ENCODE measurements at places on chromosomes 7 and 10.

DNA sequence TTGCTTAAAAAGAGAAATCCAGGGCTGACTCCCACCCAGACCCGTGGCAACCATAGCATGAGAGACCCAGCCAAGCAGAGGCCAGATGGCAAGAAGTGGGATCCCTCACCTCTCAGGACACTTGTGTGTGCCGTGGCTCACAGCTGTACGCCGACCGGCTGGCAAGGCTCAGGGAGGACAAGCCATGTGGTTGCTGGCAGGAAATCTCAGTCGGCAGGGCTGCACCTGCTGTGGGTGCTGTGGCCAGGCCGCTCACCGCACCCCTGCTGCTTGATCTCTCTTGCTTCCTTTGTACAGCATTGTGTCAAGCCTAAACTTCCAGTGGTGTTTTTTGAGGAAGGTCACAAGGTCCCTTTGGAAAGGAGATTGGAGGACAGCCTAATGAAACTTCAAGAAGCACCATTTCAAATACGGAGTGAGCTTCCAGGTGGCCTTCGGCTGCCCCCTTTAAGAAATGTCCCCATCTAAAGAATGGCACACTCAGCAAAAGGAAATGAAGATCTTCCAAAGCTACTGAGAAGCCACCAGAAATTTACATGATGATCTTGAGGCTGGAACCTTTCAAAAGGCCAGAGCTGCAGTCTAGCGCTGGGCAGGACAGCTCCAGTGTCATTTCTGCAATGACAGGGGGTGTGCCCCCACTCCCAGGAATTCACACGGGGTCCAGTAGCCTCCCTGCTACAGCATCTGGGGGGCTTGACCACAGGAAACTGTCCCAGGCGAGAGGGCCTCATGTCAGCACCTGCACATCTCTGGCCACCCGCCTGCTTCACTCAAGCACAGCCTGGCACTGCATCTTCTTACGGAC is 409.0 kb upstream of the MGMT start:
- DNase-seq = no peak

GRCh38 chr10:113681533-113682470 is 2.1 kb downstream of the CASP7 start:
- DNase-seq = no peak

DNA sequence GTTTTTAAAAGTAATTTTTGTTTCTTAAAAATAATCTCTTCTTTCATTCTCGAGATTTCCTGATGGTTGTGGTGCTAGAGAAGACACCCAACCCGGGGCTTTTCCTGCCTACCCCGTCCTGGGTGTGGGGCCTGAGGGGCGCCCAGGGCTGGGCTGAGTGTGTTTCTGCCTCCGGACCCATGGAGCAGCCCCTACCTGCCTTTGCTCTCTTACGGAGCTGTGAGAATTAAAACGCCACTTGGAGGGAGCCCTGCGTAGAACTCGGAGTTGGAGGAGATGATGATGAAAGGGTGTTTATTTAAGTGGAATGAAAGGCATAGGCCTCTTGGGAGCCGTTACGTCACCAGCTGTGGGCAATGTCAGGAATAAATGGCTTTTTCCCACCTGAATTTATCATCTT is 261.8 kb upstream of the SHH start:
- DNase-seq = no peak

DNA sequence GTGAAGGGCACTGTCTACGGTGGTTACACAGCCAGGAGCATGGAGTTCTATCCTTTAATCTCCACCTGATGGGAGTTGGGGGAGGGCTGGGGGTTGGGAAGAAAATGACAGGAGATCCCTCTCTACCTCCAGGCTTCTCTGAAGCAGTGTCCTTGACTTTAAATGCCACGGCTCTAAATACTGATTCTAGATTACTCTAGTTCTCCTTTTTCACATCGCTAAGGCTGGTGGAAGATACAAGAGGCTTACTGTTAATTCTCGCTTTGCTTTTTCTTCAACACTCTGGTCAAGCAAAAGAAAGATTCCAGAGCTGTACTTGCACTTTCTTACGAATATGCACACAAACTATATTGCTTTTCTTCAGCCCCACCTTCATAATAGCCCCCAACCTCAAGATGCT is 30.5 kb downstream of the ARL3 start:
- DNase-seq = no peak

DNA sequence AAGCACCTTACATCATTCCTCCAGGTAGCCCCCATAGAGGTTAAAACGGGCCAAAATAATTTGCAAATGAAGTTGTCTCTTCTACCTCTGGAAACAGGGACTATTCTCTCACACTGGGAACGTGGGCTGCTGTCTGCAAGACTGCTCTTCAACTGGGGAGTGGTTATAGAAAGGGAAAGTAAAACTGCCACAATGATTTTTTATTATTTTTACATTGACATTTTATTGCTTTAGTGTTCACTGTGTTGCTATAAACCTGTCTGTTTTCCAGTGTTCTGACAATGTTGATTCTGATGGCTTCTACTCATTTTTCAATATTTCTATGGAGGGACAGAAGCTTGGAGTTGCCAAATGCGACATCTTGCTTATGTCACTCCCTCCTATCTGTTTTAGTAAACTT is 115.1 kb upstream of the ANTXRL start:
- DNase-seq = no peak

DNA sequence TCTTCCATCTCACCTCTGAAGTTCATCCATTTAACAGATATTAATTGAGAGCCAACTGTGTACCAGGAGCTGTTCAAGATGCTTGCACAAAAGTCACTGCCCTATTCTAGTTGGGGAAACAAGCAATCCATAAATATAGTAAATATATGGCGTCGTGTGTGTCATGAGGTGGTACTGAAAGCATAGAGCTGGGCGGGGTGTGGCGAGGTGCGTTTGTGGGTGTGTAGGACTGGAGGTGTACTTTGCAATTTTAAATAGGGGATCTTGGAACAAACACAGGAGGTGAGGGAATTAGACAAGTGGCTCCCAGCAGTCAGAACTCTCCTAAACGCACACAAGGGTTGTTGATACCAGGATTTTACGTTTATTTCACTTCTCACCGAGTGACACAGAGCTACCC is 490 bp upstream of the ZNF239 start:
- DNase-seq = no peak
